Naive thymus-derived CD8-positive, alpha-beta T cell (primary cell): ENCODE measurements at places on chromosomes 3 and 15.

DNA sequence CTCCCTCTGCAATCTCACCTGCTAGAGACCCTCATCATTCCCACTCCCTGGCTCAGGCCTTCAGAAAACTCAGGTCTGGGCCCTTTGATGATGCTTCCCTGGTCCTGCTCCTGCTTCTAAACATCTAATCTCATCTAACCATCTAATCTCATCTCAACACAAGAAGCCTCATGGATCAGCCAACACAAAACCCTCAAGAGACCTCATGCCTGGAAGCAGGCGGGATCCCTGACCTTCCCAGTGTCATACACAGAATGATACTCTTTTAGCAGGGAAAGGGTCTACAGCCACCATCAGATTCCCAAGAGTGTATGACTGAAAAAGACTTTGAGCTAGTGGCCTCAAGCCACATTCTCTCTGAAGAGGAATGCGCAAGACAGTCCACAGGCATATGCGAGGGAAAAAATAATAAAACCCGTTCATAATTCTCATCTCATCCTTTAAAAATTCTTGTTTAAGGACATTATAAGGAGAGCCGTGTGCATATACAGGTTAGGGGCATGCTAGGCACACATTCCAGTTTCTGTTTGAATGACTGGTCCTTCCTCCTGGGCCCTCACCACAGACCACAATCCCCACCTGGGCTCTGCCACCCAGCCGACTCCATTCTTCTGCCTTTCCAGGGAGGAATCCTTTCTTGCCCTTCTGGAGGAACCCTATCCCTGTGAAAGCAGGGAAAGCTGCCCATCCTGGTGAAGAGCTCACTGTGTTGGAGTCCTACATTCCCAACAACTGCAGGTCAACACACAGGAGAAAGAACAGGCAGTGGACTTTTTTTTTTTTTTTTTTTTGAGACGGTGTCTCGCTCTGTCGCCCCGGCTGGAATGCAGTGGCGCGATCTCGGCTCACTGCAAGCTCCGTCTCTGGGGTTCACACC is 2.2 kb downstream of the ZXDC start:
- DNase-seq, result no peak

DNA sequence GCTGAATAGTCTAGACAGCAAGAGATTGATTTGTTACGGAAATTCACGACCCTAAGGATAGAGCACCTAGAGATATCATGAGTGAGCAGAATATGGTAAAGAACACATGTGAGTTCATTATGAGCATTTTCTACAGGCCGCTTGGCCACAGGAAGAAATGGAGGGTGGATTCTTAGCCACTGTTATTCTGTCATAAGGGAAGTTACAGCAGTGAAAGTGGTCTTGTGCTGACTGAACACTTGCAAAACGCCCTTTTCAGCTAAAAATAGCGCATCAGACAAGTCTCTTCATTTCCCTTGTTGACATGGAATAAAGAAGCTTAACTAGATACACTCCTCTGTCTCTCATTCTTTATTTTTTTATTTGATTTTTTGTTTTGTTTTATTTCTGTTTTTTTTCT is 19.8 kb downstream of the DGKG start:
- no peak for DNase-seq

- DNase-seq, result no peak
These were observed 1.1 kb upstream of the INTS14 start for GRCh38 chr15:65611888-65612615.

DNA sequence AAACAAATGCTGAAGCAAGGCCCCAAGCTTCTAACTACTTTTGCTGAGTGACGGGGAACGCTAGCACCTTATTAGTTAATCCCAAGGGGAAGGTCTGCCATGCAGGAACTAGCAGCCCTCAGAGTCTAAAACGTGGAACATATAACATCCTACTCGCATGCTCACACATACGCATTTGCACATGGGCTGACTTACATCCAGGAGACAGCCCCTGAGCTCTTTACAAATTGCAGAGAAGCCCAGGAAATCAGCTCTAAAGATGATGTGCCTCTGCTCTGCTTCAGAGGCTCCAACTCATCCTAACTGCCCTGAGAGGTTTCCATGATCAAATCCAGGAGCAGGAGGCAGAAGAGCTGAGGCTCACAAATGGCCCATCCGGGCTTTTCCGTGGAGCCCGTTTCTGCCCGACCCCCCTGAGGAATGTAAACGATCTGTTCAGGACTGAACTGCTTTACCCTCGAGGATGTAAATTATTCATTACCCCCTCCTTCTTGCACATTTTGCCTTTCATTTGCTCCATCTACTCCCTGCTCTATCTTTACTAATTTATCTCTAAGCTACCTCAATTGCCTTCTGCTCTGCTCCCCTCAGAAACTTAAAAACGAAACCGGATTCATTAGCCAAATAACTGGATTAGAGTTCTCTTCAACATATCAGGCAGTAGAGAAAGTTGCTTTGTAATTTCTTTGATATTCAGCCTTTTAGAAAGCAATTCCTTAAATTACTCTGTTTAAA is 141.9 kb upstream of the CCDC54 start:
- DNase-seq, result no peak

DNA sequence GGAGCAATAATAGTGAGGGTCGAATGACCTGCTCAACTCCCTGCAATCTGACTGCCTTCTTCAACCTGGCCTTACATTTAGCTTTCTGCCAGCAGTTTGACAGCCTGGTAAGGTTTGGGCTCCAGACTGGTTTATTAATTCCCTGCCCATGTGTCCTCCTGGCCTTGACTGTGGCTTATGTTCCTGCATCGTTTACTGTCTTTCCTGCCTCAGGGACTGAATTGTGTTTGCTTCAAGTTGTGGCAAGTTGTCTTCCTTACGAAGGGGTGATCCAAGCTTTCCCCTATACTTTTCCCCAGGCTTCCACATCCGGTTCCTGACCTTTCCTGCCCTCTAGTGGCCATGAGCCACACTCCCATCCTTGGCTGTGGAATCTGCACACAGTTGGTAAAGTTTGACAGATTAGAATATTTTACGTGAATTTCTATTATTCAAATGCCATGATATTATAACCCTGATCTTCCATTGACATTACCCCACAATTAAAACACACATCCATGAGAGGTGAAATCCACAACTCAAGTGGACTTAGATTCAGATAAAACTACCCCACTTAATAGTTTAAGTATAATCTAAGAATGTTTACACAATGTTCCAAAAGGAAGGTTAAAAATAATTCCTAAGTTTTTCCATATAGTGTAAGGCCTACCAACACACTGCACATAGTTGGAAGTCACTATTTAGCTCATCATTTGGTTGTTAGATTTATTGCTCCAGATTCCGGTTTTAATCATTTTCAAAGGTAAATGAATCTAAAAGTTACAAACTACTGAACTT is 95.7 kb downstream of the NEDD4 start:
- DNase-seq, result no peak
